Muscle of leg (tissue), 16 donors: ENCODE measurements at places on chromosomes 12 and 14. TPM values are rescaled to one million over a fixed set of nuclear protein-coding genes. Genes with fewer than 3 reads are reported as not detected.
A peak's percentile ranks its signal among the peaks of the same experiment; 100 is the strongest.

DNA sequence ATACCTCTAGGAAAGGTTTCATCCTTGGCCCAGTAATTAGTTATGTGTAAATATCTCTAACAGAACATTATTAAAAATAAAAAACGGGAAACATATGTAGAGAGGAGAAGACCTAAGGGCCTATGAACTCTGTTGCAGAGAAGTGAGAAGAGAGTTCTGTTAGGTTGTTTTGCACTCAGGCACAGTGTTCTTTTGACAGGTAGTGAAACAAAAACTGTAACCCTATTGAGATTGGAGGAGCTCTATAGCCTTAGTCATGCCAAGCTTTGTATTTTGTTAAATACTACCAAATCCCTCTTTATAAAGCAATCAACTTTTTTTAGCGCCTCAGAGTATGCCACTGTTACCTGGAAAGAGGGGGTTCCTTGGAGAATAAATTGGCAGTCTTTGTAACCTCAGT, 77.6 kb downstream of the CNTN1 start:
- DNase-seq = no peak

- DNase-seq = no peak
Observed at GRCh38 chr12:52760623-52761022, 16.5 kb downstream of the KRT76 start.

DNA sequence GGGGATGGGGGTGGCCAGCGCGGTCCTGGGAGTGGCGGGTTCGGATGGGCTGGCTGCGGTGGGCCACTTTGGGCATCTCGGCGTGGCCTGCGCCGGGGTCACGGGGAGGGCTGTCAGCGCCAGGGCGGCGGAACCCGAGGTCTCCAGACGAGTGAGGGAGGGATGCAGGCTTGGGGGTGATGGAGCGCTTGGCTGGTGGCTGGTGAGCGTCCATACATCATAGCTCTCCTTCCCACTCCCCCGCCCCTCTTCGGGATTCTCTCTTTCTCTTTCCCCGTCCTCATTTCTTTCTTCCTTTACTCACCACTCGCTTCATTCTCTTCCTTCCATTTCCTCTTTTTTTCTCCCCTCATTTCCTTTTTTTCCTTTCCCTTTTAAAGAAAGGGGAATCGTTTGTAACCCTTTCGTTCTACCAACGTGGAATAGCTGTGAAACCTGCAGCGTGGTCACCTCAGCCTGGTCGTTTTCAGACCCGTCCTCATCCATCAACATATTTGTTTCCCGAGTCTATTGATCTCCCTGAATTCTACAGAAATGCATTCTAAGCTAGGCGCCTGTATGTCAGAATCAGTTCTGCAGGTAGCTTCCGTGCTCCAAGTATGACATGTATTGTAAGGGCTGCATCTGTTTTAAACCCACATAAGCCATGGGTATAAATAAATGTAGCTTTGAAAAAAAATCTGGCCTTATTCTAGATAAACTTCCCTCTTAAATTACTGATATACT, 260.3 kb upstream of the E2F7 start:
- DNase-seq = peak; percentile 20

Gene PPP1R1A
- 17.6 TPM for total RNA-seq

Gene NINJ2
- total RNA-seq = 3.2 TPM

Gene SMIM41
- total RNA-seq = 0.13 TPM

Gene LRIG3
- total RNA-seq = 64.3 TPM

Gene SART3
- 39.7 TPM for total RNA-seq

Gene KRT6B
- not detected for total RNA-seq
